ENCODE measurements at places on chromosomes 1 and 21.

DNA sequence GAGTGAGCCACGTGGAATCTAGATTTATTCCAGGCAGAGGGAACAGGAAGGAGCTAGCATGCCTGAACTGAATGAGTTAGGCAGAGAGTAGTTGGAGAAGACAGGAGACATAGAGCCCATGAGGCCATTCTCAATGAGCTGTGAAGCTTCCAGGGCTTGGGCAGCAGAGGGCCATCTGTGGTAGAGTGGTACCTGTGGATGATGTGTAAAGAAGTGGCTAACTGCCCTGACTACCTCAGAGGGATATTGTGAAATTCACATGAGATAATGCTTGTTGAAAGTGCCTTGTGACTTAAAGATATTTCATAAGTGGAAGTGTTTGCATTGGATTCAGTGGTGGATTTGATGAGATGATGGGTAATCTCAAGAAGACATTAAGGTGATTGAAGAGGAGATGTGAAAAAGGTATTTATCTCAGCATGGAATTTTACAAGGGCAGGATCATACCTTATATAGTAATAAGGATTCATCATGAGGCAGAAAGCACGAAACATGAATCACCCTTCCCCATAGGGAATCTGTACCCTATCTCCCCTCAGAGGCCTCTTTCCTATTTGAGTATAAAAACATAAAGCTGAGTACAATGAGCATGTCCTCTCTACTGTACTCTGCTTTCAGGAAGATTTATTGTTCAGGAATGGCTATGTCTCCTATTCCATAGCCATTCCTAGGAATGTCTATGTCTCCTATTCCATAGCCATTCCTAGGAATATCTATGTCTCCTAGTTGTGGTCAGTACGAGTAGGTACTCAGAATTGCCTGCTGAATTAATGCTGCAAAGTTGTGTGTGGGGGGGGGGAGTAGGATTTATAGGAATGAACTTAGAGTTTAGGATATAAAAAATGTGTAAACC lies 146.8 kb downstream of the PAPPA2 start:
- DNase-seq, result no peak

GRCh38 chr1:1799716-1800115 lies 21.4 kb upstream of the NADK start:
- no peak for DNase-seq

DNA sequence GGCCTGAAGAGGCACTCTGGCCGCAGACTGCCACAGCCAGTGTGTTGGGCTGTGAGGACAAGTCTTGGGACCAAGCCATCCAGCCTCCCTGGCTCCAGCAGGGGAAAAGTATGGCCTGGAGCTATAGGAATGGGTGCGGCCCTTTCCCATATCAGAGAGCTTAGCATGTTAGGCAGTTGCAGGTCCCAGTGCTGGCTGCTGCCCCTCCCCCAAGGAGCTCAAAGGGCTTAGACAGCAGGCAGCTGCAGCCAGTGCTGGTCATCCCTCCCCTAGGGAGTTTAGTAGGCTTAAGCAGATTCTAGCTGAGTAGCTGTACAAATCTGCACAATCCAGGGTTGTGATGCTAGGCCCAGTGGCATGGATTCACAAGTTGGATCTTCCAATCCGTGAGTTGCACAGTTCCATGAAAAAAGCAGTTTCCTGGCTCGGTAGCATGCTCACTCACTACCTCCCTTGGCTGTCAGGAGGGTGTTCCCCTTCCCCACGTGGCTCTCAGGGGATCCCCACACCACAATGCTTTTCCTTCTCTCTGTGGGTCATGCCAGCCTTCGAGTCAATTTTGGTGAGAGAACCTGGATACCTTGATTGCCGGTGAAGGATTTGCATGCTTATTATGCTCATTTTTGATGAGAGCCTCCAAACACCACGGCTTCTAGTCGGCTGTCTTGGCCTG lies 1490.8 kb downstream of the BRINP3 start:
- no peak for DNase-seq

GRCh38 chr1:205547936-205548827 lies 43.7 kb downstream of the CDK18 start:
- DNase-seq, result no peak

- no peak for DNase-seq
Observed at GRCh38 chr1:89949991-89950624, 44.8 kb upstream of the ZNF326 start.

GRCh38 chr1:224881762-224882211 lies 47.7 kb upstream of the DNAH14 start:
- DNase-seq, result no peak

- DNase-seq, result no peak
Observed at GRCh38 chr21:15020797-15021196, 44.0 kb downstream of the NRIP1 start.

DNA sequence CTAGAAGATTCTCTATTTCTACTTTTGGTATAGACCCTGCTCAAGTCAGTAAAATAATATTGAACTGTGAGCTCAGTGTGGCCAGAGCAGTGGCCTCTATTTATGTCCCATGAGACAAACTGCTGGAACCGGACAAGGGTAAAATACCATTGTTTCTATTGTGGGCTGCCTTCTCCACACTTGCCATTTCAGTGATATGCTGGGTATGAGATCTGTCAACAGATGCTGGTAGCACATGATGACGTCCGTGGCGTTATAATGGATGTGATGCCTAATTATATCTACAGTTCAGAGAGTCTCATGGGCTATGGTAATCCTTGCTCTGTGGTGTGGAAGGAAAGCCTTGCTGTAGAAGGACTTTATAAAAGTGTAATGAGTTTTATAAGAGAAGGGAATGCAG lies 2.4 kb downstream of the ACTN2 start:
- no peak for DNase-seq

GRCh38 chr21:21203822-21204339 lies 205.7 kb downstream of the NCAM2 start:
- no peak for DNase-seq

DNA sequence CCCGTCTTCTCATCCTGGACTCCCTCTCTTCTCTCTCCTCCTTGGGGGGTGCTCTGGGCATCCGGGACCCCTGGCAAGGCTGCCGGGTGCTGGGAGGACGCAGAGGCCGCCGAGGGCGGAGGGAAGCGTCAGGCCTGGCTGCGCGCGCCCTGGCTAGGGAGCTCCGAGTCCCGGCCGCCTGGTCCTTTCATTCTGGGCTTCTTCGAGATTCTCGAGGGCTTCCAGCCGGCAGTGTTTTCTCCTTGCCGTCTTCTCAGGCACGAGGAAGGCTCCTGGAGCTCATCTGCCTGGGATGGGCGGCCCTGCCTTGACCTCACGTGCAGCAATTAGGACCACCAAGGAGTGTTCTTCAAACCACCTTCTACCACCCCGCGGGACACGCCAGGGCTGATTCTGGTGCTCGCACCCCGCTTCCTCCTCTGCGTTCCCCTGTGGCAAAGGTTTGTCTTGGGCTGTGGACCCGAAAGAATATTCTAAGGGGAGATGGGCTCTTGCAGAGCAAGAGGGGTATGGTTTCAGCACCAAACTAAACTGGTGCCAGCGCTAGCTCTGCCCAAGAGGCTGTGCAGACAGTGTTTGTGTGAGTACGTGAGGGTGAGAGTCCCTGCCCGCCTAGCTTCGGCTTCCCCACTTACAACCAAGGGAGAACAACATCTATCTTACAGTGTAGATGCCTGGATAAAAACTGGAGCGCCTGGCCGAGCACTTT lies 36.5 kb downstream of the PIK3CD start:
- no peak for DNase-seq

DNA sequence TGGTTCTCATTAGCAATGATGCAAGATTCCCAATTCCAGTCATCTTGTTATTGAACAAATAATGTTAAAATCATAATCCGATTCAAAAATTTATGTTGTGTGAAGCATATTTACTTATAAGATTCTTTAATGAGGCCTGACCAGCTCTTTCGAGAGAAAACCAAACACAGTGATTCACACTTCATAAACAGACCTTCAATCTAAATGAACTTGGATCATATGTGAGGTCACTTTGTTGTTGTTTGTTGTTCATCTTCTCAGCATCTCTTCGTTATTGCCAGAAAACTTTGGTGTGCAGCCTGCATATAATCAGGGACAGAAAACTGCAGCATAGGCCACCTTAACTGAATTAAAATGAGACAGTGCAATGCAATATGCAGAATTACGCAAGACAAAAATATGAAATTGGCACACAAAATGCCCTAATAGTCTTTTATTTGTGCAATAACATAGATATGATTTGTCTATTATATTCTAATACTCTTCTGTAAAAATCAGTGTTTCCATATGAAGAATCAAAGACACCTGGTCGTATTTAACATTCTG lies 30.1 kb downstream of the NCAM2 start:
- no peak for DNase-seq

- no peak for DNase-seq
Observed at GRCh38 chr1:8571200-8571984, 246.0 kb downstream of the RERE start.

- DNase-seq, result peak; percentile 7
Observed at GRCh38 chr1:42684139-42684538, 1.9 kb downstream of the YBX1 start.

DNA sequence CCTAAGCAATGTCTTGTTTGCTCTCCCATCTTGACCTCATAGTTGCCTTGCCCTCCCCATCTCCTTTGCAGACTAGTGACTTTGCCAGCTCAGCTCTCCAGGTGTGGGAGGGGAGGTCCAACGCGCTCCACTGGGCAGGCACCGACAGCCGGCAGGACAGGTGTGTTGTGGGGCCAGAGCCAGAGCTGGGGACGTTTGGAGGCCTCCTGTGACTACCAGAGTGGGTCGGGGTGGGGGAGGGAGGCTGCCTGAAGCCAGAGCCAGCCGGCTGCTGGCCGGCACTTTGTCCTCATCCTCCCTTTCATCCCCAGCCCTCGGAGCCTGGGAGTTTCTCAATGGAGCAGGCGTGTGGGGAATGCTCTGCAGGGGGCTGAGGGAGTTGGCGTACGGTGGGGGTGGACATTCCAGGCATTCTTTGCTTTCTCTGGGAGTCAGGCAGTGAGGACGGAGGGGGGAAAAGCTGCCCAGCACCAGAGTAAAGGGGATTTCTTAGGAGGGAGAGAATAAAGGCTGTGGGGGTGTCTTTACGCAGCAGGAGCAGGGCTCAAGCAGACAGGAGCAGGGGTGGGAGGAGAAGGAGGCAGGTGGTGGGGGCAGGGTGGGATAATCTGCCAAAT lies 20.2 kb downstream of the NUAK2 start:
- no peak for DNase-seq

GRCh38 chr21:44709426-44710293 lies 1.7 kb downstream of the TSPEAR start:
- DNase-seq, result peak; percentile 35

GRCh38 chr1:8347635-8348034 lies 29.7 kb downstream of the SLC45A1 start:
- DNase-seq, result no peak

GRCh38 chr1:10591010-10591409 lies 116.3 kb downstream of the PEX14 start:
- no peak for DNase-seq

- DNase-seq, result no peak
Observed at GRCh38 chr1:203390298-203390697, 39.4 kb upstream of the FMOD start.

DNA sequence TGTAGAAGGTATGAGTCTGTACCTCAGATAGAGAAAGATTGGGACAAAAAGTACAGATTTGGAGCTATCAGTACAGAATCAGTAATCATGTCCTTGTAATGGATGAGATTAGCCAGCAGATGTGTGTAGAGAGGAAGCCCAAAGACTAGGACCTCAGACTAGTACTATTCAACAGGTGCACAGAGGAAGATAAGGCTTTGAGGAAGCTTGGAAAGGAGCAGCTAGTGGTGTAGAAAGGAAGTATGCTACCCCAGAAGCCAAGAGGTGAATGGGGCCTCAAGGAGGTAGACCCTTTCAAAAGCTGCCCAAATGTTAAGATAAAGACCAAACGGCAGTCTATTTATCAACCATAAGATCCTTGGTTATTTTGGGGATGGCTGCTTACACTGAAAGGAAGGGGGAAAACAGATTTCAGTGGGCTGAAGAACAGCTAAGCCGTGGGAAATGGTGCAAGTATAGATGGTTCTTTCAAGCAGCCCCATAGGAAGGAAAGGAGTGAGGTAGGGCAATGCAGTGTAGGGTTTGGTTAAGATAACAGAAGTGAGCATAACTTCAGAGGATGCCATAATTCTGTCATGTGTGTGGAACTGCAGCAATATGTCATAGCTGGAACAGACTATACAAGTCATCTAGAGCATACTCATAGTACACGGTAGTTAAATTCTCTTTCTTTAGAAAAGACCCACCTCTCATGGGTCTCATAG lies 221.7 kb downstream of the HHIPL2 start:
- no peak for DNase-seq

GRCh38 chr1:28796352-28797211 lies 15.4 kb upstream of the OPRD1 start:
- no peak for DNase-seq
